ENCODE measurements at places on chromosomes 1 and 21. TPM values are rescaled to one million over a fixed set of nuclear protein-coding genes. Genes with fewer than 3 reads are reported as not detected.

DNA sequence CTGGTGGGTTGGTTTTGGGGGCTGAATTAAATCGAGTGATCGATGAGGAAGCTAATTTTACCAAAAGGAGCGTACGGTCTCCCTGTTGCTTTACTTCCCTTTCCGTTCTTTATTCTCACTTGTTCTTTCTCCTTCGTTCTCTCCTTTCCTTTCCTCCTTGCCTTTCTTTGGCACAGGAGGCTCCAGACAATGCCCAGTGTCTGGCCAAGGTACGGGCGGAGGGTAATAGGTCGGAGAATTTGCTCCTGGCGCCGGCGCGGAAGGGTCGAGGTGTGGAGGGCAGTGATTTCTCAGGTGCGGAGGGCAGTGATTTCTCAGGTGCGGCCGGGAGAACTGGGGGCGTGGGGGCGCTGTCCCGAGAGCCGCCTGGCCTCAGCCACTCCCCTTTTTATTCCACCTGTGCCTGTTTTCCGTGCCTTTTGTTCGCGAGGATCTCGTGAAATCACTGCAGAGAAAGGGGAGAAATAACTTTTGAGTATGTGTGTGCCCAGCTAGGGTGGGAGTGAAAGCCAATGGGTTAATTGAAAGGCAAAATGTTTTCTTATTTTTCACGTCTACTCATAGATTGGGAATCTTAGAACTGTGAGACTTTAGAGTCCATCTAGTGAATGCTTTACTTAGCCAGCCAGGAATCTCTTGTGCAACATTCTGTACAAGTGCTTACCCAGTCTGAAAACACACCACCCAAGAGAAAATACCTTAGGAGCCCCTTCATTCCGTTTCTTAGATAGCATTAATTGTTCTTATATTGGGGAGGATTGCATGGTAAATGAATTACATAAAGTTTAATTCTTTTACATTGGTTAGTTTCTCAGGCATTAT, 1.3 kb downstream of the FNBP1L start:
- DNase-seq = no peak

- DNase-seq = no peak
These were observed 2.5 kb downstream of the GPR3 start for GRCh38 chr1:27394925-27395324.

GRCh38 chr1:119674835-119675289, 26.8 kb upstream of the ZNF697 start:
- peak; percentile 60 for DNase-seq

- peak; percentile 94 for DNase-seq
These were observed at the start of gene SCAMP3 for GRCh38 chr1:155261852-155262673. Gene SCAMP3 (minus strand): TSS chr1:155262360. CDS start chr1:155262151, 209 bp downstream.

- no peak for DNase-seq
These were observed 1.4 kb downstream of the CXADR start for GRCh38 chr21:17514124-17514845.

Gene KLF18
- not detected for total RNA-seq

Gene SPRR2G
- not detected for total RNA-seq

Gene LCE2C
- not detected for total RNA-seq

Gene CDK18
- 6.0 TPM for total RNA-seq

Measured in activated CD8-positive, alpha-beta T cell treated with anti-CD3 and anti-CD28 coated beads, Interleukin-2, amount 10 ng/mL, durations not matched to agents 7 days and 5 days (primary cell).